Fibroblast of skin of left quadriceps (primary cell): ENCODE measurements at places on chromosomes 13 and 19.

- DNase-seq, result no peak
Measured at GRCh38 chr19:7550987-7551761, 15.7 kb downstream of the PNPLA6 start.

DNA sequence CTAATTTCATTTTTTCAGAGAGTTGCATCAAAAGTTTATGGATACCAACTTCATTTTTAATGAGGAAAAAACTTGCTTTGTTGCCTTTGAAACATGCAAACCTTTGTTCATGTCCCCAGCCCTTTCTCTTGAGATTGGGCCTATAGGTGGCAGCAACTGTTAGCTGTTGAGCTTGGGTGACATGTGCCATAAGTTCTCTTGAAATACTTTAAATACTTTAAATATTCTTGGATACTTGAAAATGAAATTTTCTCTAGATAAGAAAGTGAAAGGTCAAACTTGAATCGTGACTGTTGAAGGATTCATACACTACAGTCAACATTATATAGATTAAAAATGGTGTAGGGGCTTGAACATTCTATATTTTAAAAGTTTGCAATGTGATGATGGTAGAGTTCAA, 294.9 kb downstream of the NDFIP2 start:
- peak; percentile 57 for DNase-seq

DNA sequence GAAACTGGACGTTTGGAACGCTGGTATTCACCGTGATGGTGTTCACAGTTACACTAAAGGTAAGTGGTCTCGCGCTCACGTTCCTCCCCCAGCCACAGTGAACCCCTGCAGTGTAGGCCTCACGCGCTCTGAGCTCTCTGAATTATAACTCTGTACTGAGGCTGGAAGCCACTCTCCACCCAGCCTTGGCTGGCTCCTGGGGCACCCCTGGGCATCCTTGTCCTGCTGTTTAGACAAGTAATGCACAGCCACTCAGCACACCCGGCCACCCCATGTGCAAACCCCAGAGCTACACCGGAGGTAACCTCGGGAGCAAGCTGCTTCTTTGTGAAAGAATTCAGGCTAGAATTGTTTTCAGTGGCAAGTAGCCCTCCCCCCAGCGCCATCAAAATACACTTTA, 97.3 kb upstream of the MCF2L start:
- DNase-seq, result no peak

GRCh38 chr19:18137657-18138339, 15.2 kb upstream of the PIK3R2 start:
- DNase-seq, result no peak

DNA sequence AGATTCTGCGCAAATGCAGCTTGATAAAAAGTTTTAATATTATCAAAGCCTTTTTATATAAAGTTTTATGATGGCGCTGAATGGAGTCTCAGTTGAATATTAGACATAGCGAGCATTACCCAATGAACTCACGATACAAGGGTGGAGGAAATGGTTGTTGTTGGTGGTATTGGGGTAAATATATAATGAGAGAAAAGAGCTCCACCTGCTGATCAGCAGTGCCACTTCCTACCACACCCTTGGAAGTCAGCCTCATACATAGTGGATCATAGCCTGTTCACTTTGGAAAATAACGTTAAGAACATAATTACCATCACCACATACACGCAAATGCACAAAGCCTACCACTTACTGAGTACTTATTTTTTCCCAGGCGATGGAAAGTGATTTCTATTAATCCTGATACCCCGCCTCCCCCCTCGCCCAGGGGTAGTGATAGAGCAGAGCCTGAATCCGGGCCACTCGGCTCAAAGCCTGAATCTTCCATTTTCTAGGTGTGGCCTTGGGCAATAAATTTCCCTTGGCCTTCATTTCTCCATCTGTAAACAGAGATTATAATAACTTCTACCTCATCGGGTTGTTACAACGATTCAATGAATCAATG, 358.3 kb downstream of the KLF5 start:
- DNase-seq, result no peak

GRCh38 chr13:99829161-99829560, 142.4 kb downstream of the ZIC5 start:
- DNase-seq, result no peak

GRCh38 chr19:38635483-38636399, 11.7 kb upstream of the ACTN4 start:
- DNase-seq, result no peak

GRCh38 chr13:73603646-73604045, 530.6 kb downstream of the KLF12 start:
- no peak for DNase-seq
